GM18507 (cell line): ENCODE measurements at places on chromosomes 2 and 18.
A peak's percentile ranks its signal among the peaks of the same experiment; 100 is the strongest.

DNA sequence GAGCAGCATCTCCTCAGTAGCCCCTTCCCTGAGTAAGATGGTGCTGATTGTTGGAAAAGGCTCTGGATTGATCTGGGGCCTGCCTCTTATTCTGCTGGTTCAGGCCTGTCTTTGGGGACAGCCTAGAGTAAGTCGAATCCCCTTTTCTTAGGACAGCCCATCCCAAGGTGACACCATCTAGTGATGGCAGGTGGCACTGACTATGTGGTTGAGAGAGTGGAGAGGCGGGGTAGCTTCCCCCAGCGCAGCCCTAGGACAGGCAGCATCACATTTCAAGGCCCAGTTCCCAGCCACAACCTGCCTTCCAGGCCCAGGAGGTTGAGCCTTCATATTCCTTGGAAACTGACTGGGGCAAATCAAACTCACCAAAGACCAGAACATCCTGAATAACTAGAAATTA, 69.1 kb upstream of the B3GNT7 start:
- DNase-seq, result no peak

DNA sequence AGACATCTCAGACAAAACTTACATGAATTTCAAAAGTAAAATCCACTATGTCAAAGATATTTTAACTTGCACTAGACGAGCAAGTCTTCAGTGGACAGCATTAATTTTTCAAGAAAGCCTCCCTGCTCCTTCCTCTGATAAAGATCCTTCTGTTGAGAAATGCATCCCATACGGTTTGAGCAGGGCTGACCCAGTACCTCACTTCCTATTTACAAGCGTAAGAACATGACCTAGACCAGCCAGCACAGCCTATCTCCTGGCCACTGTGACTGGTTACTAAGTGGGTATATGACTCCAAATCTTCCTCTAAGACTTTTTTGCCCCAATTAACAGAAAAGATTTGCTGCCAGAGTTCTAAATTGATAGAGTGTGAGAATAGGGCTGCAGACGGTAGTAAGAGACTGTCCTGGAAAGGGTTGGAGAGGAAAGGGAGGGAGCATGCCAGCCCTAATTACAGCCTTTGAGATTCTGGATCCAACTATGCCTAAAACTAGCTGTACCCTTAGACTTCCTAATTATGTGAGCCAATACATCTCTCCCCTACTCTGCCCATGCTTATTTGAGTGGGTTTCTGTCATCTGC, 108.4 kb downstream of the PRELID3A start:
- no peak for DNase-seq

GRCh38 chr2:47907039-47907781, 912 bp upstream of the FBXO11 start:
- DNase-seq, result no peak

GRCh38 chr2:117763804-117764203, 50.7 kb upstream of the DDX18 start:
- DNase-seq, result no peak

GRCh38 chr2:148049284-148049683, 28.4 kb downstream of the MBD5 start:
- no peak for DNase-seq

DNA sequence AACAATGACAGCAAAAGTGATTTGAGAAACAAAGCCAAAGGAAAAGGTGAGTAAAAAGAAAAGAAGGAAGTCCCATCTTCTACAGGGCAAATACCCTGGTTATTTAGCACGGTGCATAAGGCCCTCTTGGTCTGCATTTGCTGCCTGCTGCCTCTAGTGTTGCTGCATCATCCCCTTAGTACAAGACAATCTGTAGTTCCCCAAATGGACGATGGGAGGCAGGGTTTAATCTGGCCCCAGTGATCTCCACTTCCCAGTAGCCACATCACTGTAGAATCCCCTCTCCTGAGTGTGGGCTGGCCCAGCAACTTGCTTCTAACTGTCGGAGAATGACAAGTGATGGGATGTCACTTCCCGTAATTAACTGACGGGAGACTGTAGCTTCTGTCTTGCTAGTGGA, 85.1 kb downstream of the CTAGE1 start:
- no peak for DNase-seq

DNA sequence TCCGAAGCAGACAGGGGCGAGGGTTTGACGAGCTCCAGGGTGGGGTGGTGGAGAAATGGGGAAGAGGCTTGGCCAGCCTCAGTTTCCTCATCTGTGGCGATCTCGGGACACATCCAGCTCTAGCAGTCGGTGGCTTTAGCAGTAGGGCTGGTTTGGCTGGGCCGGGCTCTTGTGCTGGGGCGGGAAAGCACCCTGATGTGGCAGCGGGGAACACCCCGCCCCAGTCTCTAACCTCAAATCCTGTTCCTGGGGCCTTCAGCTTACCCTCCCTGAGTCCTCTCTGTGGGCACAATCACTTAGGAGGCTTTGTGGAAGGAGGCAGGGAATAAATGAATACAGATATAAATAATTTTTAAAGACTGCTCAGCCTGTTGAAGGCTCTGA, 26.5 kb upstream of the MCFD2 start:
- DNase-seq, result peak; percentile 35

DNA sequence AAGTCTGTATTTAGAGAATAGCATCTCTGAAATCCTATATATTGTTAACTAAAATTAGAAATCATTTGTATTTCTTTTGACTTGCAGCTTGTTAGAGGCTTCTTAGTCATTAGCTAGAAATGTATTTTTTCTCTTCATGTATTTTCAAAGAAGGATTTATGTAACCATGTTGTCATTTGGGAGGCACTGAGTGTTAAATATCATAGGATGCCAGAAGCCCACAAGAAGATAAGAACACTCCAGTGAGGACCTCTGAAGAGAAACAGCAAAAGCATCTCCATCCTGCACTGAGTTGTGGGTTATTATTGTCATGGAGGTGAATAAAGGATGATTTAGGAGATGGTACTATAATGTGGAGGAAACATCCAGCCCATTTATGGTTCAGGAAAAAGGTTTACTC, 93.5 kb downstream of the UBE2E3 start:
- DNase-seq, result no peak
